ENCODE measurements at places on chromosomes 4 and X.

GRCh38 chr4:22427675-22428074 lies 88.2 kb downstream of the ADGRA3 start:
- DNase-seq, result no peak

DNA sequence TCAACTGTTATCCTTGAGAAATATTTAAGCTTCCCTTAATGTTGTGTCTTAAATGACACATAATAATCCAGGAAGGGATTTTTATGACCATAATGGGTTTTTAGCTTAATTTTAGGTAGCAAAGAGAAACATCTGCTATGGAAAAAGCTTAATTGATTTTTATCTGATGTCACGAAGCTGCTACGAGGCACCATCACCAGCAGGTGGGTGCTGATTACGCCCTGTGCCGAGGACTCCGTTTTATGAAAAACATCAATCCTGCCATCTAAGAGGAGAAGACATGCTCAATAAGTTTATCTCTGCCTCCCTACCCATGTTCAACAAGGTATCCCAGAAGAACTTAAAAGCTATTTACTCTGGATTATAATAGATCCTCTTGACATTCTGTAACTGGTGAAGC lies 280.6 kb upstream of the ZFP42 start:
- no peak for DNase-seq

DNA sequence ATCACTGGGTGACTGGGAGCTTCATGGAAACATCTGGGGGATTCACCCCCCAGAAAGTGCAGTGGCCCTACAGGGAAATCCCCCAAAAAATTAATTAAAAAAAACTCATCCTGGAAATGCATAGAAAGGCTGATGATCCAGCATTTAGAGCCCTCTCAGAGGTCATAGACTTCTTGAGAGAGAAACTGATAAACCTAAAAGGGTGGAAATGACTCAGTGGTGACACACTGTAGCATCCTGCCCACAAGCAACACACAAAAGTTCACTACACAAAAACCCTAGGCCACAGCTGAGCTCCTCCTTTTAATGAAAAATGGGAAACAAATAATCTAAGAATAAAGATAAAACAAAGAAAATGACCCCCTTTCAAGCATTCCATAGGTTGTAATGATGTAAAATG lies 911.5 kb downstream of the GLUD2 start:
- no peak for DNase-seq

- DNase-seq, result peak; percentile 77
Observed at GRCh38 chrX:71128915-71129765, 10.7 kb downstream of the MED12 start.

GRCh38 chrX:17633546-17633945 lies 103.7 kb upstream of the SCML1 start:
- DNase-seq, result no peak

DNA sequence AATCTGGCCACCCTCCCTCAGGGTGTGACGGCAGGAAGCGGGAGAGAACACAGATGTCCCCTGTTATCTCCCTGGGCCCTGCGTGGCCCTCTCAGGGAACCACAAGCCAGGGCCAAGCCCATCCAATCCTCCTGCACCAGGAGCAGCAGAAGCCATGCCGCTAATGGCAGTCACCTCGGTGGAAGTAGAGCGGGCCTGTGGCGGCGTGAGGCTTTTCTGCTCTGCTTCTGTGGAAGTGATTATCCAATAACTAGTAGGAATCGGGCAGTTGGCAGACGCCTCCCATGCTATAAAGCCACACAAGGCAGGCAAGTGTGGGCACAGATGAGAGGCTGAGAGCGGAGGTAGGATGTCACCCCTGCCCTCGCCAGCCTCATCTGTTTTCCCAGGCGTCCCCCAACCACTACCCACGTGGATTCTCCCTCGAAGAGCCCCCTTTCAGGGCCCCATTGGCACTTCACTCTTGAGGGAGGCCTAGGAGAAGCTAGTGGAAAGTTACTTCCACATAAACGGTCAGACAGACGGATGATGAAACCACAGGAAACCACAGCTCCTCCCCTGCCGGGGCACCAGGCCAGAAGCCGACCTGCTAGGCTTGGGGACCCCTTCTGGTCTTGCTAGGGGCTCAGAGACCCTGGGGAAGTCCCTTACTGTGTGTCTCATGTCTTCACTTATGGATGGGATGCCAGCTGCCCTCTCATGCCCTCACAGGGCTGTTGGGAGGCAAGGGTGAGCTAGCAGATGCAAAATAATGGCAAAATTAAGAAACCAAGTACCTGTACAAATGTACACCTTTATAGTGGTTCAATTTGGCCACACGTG lies 18.8 kb upstream of the TMSB4X start:
- DNase-seq, result peak; percentile 63

GRCh38 chr4:108215055-108215454 lies 46.3 kb upstream of the LEF1 start:
- no peak for DNase-seq

- DNase-seq, result no peak
Observed at GRCh38 chr4:82784681-82785610, 13.7 kb downstream of the SCD5 start.

DNA sequence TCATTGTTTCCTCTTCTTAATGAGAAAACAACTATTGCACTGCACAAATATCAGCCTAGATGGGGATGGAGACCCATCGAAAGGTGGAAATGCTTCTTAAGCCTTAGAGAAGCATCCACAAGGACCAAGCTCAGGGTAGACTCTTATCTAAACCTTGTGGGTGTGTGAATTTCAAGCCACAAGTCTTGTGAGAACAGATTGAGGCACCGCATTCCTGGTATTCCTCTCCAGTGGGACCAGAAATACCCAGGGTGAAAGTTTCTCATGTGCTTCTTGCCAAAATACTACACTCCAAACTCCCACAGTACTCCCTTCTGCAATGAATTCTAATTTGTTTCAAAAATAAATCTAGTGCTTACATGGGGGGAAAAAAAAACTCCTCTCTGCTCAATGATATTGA lies 375.6 kb downstream of the PDGFC start:
- DNase-seq, result no peak

GRCh38 chrX:13684361-13684760 lies 4.6 kb upstream of the RAB9A start:
- DNase-seq, result no peak

DNA sequence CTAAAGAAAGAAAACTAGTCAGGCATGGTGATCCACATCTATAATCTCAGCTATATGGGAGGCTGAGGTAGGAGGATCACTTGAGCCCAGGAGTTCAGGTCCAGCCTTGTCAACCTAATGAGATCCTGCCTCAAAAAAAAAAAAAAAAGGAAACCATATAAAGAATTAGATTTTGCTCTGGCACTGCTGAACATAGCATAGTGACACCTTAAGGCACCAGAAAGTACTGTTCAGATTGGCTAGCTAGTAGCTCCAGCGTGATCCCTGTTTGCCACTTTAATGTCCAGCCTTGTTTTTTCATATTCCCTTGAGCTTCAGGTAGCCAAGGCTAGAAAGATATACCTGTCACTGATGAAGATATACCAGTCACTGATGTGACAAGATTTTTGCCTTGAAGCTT lies 34.1 kb downstream of the EXOC1 start:
- DNase-seq, result no peak

- DNase-seq, result no peak
Observed at GRCh38 chr4:168758351-168758876, 251.6 kb downstream of the CBR4 start.

- no peak for DNase-seq
Observed at GRCh38 chr4:95531141-95531540, 17.6 kb downstream of the UNC5C start.

GRCh38 chrX:51456814-51457213 lies 39.6 kb downstream of the NUDT11 start:
- DNase-seq, result no peak

DNA sequence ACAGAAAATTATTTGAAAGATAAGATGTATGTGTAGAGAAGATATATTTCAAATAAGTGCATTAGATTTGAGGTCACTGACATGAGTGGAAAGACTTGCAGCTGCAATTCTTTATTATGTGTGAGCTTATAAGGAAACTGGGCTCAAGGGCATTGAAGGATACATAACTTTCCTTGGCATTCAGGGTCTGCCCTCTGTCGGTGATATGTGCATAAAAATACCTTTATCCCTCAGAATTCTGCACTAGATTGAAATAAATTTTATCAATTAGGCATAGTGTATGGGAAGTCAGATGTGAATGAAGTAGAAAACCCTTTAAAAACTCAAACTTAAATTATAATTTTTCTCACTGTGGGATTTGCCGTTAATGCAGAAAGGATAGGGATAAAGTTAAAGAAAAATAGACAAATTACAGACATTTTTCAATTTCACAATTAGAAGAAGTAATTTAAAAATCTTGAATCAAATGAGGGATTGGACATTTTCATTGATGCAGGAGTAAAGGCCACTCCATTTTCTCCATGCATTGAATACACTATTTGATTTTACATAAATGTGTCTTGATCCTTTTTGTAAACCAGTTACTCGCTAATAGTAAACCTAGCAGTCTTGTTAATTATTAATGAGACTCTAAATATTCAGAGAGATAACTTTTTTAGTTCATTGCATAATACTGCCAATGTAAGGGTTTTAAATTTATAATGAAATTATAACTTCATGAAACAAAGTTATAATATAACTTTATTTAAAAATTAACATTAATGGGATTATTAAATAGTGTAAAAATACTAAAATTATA lies 21.0 kb upstream of the ETNPPL start:
- DNase-seq, result no peak

DNA sequence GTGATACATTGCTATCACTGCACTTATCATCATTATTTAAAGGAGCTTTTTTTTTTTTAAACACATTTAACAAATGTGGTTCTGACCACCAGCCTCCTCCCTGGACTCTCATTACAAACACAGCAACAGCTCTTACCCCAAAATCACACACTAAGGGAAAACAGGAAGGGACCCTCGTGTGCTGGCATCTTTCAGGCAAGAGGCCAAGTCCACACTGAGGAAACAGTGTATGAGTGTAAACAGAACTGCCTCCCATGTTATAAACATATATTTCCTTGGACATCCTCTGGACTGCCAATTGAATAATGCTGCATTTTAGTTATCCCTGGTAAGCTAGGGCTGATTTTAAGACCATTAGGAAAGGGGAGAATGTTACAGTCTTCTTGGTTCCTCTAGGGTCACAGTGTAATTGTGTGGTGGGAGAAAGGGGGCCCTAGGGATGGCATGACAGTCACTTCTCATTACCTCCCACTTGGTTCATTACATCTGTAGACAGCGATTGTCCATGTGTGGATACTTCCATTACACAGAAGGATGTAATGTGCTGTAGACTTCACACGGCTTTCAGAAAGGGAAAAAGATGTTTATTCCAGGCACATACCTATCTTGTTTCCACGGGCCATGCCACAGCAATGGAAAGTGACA lies 244.6 kb upstream of the TET2 start:
- no peak for DNase-seq

- no peak for DNase-seq
Observed at GRCh38 chr4:156971165-156971675, 379 bp downstream of the PDGFC start.

GRCh38 chrX:18702362-18703195 lies 4.9 kb upstream of the PPEF1 start:
- DNase-seq, result no peak

DNA sequence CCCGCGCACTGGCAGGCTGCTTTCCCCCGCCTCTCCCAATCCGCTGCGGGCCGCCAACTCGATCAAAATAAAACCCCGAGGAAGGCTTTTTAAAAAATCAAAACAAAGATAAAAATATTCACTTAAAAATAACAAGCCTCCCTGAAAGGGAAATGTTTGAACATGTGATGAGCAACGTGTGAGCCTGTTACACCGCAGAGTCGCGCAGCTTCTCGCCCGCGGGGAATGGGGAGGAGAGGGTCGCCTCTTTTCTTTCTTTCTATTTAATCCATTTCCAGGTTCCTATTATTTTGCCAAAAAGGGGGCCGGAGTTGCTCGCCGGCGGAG lies 326.0 kb upstream of the F9 start:
- DNase-seq, result no peak

DNA sequence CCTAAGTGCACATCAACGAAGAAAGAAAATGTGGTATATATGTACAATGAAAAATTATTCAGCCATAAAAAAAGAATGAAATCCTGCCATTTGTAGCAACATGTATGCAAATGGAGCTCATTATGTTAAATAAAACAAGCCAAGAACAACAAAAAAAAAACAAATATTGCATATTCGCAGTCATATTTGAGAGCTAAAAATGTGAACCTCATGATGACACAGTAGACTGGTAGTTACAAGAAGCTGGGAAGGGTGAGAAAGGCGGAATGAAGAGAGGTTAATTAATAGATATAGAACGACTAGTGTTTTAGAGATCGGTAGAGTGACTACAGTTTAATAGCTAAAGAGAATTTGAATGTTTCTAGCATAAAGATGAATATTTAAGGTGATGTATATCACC lies 89.2 kb downstream of the PDS5A start:
- DNase-seq, result no peak

- DNase-seq, result peak; percentile 12
Observed at GRCh38 chrX:118726887-118727685, at the start of gene IL13RA1. Gene IL13RA1, plus strand, starts transcription at chrX:118727606. Its CDS starts 33 bp downstream, at chrX:118727639.

Measured in activated naive CD4-positive, alpha-beta T cell treated with Interleukin-2 at 50 U/mL for 16 hours (primary cell).